HFFc6 (cell line): ENCODE measurements at places on chromosomes 13 and 19. TPM values are rescaled to one million over a fixed set of nuclear protein-coding genes. Genes with fewer than 3 reads are reported as not detected.

DNA sequence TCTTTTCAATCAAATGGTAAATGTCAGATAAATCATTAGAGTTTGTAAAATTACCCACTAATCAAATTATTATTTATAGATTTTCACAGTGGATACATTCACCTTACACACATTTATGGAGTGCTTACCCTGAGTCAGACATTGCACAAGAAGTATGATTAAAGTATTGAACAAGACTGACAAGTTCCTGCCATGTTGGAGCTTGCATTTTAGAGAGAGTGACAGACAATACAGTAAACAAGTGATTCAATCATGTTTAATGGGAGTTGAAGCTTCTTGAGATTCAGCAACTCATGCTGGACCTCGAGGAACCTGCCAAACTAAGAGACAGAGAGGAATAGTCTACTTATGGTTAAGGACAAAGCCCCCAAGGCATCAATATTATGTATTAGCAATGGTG lies 487.8 kb downstream of the PCDH17 start:
- H3K4me3 ChIP-seq = no peak overlapping the region
- H3K27ac ChIP-seq = no peak overlapping the region
- no peaks in the 10 kb centered on the region for H3K27me3 ChIP-seq
- no peaks in the 10 kb centered on the region for H3K36me3 ChIP-seq
- no peak for DNase-seq

DNA sequence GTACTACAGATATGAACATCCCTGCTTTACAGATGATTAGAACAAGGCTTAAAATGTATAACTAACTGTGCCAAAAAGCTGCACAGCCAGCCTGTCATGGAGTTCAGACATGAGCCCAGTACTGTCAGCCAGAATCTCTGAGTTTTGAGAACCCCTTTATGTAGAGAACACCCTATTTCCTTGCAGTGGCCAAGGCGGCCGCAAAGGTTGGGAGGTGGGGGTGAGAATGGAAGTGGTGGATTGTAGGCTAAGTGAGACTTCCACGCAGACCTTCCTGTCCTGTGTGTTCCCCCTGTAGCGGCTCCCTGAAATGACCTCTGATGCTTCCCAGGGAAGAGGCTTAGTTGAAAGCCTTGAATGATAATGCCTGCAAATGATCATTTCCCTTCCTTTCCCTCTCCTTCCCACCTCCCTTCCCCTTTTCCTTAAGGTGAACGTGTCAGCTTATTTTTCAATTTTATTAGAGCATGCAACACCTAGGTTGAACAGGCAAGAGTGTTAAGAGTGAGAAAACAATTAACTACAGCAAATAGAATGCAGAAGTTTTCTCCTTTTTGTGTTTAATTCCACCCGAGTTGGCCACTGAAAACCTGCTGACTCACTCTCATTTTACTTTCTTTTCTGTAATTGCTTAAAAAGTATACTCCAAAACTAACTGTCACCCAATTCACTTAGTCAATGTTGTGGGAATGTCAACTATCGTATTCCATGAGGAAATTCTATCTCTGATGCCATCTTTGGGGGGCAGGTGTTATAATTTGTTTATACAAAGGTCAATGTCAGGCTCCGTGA lies 167.0 kb upstream of the EDNRB start:
- peak overlapping the region; percentile 55 for H3K27ac ChIP-seq
- H3K27me3 ChIP-seq = peaks cover 2% of the 10 kb centered on the region; the same call in 1 of the 2 replicates

GRCh38 chr13:47076500-47076899 lies 179.6 kb upstream of the HTR2A start:
- DNase-seq = peak; percentile 35
- H3K27me3 ChIP-seq = peaks cover 1% of the 10 kb centered on the region; the same call in 1 of the 2 replicates
- H3K4me1 ChIP-seq = peaks cover 9% of the 10 kb centered on the region; the same call in 1 of the 2 replicates
- no peak overlapping the region for H3K27ac ChIP-seq

- H3K4me3 ChIP-seq = peak overlapping the region; percentile 53
- H3K27ac ChIP-seq = peak overlapping the region; percentile 81
- H3K4me1 ChIP-seq = peaks cover 40% of the 10 kb centered on the region
- H3K27me3 ChIP-seq = peaks cover 4% of the 10 kb centered on the region; the same call in 1 of the 2 replicates
- no peaks in the 10 kb centered on the region for H3K36me3 ChIP-seq
Measured at GRCh38 chr19:44684892-44685863, 13.8 kb upstream of the CEACAM16 start.

- H3K36me3 ChIP-seq = 0 out of 2 replicates have a peak, but pooled peaks cover 4% of the 10 kb centered on the region
- H3K27ac ChIP-seq = peak overlapping the region; percentile 57; the same call in 1 of the 2 replicates
- no peaks in the 10 kb centered on the region for H3K27me3 ChIP-seq
- peak; percentile 35 for DNase-seq
Measured at GRCh38 chr13:109389456-109389855, 396.9 kb downstream of the IRS2 start.

The ADGRE3 gene
- total RNA-seq = not detected in 3 replicates
